ENCODE measurements at places on chromosomes 1 and 21.

DNA sequence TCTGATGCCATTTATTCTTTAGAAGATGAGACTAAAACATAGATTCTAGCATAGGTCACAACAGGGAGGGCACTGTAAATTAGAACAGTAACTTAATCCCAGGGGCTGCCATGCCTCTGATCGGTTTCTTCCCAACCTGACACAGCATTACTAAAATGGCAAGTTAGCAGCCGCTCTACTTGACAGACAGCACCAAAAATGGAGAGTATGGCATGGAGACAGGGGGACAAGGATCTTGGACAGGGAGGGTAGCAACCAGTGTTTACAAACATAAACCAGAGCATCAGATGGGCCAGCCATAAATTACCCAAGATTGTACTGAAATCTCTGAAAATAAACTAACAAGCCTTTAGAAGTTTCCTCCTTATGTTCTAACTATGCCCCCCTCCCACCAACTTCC, 5.9 kb downstream of the DUSP10 start:
- no peak for DNase-seq

DNA sequence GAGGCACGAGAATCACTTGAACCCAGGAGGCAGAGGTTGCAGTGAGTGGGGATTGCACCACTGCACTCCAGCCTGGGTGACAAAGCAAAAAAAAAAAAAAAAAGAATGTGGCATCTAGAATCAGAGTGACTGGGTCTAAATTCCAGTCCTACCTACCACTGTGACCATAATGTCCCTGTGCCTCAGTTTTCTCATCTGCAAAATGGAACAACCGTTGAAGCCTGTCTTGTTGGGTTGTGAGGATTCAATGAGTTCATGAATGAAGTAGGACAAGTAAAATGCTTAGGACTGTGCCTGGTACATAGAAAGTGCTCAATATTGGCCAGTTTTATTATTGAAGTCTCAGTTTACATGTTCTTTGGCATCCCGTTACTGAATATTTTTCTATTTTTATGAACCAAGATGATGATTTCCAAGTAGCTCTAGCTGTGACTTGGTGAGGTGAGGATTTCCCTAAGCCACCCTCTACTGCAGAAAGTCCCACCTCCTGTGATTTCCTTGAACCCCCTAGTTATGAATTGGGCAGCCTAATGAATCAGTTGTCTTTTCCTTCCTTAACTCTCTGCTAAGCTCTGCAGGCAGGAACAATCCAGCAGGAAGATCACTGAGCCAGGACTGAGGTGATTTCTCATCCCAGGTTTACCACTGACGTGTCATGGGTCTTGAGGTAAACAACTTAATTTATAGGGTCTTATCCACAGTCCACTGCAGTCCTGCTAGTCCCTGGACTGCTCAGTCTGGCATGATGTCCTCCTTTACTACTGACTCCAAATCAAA, 18.9 kb upstream of the MEAF6 start:
- no peak for DNase-seq

- DNase-seq = no peak
Observed at GRCh38 chr1:160674415-160674814, 27.6 kb upstream of the SLAMF1 start.

DNA sequence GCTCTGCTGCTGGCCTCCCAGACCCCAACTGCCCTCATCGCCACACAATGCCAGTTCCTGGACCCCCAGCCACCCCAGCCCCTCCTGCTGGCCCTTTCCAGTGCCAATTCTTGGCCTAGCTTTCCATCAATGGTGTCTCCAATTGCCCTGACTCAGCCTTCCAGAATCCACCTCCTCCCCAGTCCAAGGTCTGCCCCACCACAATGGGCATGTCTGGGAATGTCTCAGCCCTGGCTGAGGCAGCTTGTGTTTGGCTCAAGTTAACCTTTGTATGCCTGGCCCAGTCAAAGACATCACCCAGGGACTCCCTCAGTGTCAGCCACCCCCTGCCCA, 16.4 kb downstream of the ALDH4A1 start:
- no peak for DNase-seq

GRCh38 chr21:45309069-45309986, 21.6 kb upstream of the POFUT2 start:
- DNase-seq = peak; percentile 15

DNA sequence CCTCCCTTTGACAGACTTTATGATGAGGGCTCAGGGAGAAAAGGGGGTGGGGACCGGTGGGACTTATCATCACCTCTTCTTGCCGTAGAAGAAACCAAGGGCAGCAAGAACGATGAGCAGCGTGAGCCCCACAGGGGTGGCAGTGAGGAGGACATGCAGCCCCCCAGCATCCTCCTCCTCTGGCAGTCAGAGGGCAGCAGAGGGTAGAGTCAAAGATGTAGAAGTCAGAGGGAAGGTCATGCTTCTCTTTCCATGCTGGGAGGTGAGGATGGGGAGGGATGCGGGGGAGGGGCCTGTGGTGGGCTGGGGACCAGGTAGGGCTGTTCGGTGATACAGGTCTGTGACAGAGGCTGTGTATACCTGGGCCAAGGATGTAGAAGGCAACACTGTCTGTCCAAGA, 14.8 kb downstream of the INSRR start:
- DNase-seq = no peak

DNA sequence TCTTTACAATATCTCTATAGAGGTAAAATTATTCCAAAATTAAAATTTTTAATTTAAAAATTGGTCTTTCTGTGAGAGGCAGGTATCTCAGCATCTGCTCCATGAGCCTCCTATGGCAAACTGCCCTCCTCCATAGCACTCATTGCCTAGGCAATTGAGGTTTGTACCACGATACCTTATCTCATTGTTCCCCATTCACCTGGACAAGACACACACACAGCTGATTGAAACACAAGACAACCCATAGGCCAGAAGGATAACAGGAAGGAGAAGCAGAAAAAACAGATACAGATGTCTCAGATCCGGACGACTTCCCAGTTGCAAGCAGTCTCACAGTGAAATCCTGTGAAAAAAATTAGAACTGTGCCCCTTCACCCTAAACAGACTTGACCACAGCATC, 24.3 kb downstream of the RHBDL2 start:
- DNase-seq = no peak

DNA sequence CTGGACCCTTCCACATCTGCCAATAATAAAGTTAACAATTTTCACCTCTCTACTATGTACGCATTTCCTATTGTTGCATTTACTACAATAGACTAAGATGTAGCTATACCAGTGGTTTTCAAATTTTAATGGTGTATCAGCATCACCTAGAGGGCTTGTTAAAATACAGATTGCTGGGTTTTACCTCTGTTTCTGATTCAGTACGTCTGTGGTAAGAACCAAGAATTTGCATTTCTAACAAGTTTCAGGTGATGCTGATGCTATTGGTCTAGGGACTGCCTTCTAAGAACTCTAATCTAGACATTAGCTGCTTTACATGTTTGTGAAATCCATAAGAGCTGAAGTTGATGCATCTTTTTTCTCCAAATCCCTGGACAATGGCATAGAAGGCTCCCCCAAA, 59.7 kb downstream of the ERICH3 start:
- DNase-seq = no peak

DNA sequence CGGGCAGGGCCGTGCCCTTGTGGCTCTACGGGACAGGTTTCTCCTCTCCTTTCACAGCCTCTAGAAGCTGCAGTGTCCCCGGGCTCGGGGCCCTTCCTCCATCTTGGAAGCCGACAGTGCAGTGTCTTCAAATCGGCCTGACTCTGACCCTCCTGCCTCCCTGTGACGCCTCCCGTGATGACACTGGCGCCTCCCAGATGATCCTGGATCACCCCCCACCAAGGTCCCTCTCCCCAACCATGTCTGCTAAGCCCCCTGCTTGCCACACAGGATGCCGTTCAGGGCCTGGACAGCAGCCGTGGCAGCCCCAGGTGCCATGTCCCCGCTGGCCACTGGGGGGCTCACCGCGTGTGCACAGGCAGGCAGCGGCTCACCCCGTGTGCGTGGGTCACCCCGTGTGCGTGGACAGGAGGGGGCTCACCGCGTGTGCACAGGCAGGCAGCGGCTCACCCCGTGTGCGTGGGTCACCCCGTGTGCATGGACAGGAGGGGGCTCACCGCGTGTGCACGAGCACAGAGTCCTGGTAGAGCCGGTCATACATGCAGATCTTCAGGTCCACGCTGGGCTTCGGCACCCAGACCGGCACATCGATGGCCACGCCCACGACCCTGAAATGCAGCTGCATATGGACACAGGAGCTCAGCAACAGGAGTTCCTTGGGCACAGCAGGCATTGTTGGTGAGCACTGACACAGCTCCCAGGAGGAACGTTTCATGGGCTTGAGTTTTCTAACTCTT, 24.9 kb upstream of the TMEM52 start:
- DNase-seq = peak; percentile 4

DNA sequence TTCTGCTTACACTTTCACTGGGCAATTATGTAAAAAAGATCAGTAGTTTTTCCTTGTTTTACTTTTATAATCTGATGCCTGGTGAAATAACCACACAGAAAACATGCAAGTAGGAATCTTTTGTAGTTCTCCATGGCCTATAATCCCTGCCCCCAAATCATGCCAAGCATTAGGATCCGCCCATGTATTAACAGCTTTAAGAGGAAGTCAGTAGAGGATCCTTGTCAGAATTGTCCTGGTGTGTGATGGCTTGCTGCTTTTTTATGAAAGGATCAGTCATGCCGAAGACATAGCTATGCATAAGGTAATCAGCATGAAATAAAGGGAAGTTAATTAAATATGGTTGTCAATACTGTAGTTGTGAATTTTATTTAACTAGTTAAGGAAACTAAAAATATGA, 20.0 kb downstream of the ADGRL2 start:
- no peak for DNase-seq

DNA sequence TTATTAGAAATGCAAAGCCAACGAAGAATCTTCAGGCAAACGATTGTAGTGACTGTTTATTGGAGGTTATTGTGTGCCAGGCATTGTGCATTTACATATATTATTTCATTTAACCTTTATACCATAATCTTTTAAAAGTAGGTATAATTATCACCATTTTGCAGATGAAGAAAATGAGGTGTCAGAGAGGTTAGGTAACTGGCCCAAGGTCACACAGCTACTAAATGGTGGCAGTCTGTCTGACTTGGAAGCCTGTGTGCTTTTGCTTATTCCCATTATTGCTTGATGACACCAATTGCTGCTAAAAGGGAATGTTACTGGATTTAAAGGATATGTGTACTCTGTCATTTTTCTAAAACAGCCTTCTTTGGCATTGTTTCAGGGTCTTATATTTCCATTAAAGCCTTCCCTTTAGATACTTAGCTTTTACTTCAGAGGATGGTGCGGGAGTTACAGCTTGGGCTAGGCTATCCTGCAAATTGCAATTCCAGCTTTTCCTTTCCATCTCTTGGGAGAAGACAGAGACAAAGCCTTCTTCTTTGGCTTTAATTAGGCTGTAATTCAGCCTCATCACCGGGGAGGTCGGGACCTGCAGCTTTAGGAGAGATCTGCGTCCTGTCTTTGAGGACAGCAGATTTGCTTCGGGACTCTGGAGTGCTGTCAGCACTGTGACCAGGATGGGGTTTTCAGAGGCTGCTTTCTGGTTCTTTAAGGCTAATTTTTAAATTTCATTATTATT, 37.4 kb upstream of the ERRFI1 start:
- DNase-seq = no peak

DNA sequence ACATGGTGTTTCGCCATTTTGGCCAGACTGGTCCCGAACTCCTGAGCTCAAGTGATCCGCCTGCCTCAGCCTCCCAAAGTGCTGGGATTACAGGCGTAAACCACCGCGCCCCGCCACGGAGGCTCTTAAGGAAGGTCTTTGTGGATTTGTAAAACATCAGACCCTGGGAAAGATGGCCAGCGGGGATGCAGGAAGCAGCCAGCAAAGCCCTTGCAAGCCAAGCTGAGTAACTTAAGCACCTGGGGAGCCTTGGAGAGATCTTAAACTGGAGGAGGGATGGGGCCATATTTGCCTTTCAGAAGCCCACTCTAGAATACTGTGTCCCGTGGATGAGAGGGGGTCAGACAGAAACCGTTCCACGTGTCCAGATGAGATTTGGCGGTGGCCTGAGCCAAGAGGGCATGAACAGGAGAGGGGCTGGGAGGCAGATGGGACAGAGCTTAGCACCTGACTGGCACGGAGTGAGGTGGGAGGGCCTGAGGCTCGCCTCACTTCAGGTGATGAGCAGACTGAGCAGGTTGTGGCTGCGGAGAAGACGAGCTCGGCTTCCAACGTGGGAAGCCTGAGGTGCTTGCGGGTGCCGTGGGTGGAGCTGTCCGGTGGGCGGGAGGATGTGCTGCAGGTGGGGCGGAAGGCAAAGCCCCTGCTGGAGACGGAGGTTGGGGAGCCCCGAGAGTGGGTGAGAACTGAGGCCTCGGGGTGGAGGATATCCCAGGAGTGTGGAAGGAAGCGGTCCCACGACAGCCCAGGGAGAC, 11.7 kb downstream of the C1orf216 start:
- no peak for DNase-seq

DNA sequence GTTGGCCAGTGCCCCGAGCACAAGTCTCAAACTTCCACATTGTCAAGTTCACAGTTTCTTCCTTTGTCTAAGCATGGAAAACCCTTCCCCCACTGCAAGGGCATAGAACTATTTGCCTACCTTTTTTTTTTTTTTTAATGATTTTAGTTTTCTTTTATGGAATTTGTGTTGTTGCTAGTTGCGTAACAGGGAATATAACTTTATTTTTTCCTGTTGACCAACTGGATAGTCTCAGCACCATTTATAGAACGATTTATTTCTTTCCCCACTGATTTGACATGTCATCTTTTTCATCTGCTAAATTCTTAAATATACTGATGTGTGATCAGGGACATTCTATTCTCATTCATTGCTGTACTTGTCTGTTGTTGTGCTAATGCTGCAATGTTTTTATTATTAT, 83.0 kb downstream of the PEX14 start:
- no peak for DNase-seq

GRCh38 chr1:59638231-59638711, 176.5 kb upstream of the HOOK1 start:
- DNase-seq = no peak

DNA sequence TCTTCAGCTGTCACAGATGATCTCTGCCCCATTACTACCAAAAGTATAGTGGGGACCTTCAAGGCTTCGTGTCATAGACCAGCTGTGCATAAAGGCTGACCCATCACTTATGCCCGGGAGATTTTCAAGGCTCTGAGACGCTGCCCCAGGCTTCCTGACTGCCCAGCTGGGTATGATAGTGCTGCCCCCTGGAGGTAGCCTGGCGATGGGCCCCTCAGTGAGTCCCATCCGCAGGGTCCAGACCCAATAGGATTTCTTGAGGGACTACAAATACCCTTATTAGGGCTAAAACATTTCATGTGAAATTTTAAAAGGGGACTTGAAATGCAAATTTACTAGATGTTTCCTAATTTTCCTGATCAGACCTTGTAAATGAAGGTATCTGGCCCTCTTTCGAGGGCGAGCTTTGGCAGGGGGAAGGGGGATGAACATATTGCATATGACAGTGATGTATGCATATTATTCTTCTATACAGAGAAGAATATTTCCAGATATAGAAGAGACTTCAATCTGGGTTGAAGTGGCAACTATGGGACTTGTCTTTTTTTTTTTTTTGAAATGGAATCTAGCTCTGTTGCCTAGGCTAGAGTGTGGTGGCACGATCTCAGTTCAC, 11.7 kb upstream of the FCMR start:
- DNase-seq = no peak

GRCh38 chr21:33947451-33948095, 32.0 kb upstream of the ATP5PO start:
- no peak for DNase-seq

GRCh38 chr21:45236481-45236880, 51.2 kb downstream of the POFUT2 start:
- DNase-seq = no peak

GRCh38 chr1:234975122-234975940, 153.3 kb downstream of the TOMM20 start:
- DNase-seq = no peak

Data from NCI-H1694 treated with DMSO at 0.1 percent for 48 hours (cell line).